Left lung (tissue), 14 donors: ENCODE measurements at places on chromosomes 12 and 14. TPM values are rescaled to one million over a fixed set of nuclear protein-coding genes. Genes with fewer than 3 reads are reported as not detected.

Gene OTOGL
- polyA plus RNA-seq, result 0.46 TPM

Gene GLT1D1
- 4.1 TPM for polyA plus RNA-seq

Gene GPRC5D
- polyA plus RNA-seq, result 0.69 TPM

DNA sequence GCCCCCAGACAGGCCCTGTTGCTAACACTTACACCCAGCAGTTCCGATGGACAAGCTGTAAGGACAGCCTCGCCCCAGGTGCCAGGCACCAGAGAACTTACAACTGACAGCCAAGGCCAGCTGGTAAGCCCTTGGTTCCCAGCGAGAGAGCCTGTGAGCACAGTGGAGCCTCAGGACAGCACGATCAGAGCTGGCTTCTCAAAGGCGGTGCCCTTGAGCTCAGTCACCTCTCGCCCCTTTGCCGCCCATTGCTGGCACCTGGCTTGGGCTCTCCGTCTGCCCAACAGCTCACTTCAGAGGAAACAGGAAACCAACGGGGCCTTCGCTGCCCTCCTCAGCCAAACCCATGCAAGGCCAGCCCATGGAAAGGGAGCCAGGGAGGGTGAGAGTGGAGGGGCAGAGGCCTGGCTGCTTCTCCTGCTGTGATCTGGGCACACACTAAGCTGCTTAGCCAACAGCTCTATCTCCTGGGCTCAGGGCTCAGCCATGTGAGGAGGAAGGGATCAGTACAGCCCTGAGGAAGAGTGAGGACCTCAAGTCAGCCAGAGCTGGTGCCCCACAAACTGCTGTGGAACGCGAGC, 98.5 kb downstream of the SINHCAF start:
- DNase-seq, result no peak

GRCh38 chr14:72549854-72550253, 344.0 kb downstream of the DPF3 start:
- DNase-seq, result no peak

DNA sequence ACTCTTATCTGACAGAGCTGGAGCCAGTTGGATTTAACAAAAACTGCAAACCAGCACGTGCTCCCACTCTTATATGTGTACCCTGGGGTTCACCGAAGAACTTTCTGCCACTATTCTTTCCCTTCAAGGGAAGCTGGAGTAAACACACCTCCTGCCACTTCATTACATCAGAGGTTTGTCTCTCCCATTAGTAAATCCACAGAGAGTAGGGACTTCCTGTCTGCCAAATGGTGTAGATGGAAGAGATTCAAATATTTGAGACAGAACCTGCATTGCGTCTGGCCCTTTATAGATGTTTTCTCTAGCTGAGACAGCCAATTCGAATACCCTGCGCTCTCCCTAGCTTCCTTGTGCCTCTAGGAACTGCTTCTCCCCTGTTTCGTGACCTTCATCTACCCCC, 29.1 kb upstream of the AEBP2 start:
- DNase-seq, result no peak

DNA sequence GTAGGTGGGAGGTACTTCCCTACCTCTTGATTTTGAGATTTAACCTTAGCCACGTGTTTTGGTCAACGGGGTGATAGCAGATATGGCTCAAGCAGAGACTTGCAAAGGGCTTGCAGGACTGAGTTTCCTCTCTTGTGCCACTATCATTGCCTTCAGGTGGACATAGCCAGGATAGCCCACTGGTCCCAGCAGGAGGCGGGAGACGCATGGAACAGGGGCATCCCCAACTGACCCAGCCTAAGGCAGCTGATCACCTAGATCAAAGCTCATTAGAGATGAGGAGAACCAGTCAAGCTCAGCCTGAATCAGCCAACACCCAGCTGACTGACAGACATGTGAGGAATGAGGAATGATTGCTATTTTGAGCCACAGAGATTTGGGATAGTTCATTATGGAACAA, 49.6 kb downstream of the CALM1 start:
- DNase-seq, result no peak

GRCh38 chr14:60867503-60868172, 113.2 kb downstream of the TRMT5 start:
- no peak for DNase-seq

- no peak for DNase-seq
These were observed 34.8 kb downstream of the CRACR2A start for GRCh38 chr12:3718100-3718499.

- no peak for DNase-seq
These were observed 63.3 kb downstream of the TBX5 start for GRCh38 chr12:114342656-114343055.

DNA sequence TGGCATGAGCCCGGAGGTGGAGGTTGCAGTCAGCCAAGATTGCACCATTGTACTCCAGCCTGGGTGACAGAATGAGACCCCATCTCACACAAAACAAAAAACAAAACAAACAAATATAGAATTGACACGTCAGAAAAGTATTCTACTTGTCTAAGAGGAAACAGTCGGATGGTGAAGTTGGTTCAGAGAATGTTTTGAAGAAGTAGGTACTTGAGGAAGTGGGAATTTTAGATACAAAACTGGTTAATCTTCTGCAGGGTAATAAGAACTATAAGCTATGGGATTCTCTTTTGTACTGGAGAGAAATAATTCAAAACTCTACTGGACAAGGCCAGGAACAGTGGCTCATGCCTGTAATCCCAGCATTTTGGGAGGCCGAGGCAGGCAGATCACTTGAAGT, 14.6 kb upstream of the TCTN1 start:
- no peak for DNase-seq
